Activated CD4-positive, alpha-beta T cell treated with anti-CD3 and anti-CD28 coated beads, Interleukin-2, Interleukin-6, amounts not matched to agents 100 ng/mL and 50 ng/mL, durations not matched to agents 16 hours and 8 hours (primary cell): ENCODE measurements at places on chromosomes 1 and 21.

GRCh38 chr1:15344800-15345704, 64.6 kb upstream of the EFHD2 start:
- no peak for DNase-seq

DNA sequence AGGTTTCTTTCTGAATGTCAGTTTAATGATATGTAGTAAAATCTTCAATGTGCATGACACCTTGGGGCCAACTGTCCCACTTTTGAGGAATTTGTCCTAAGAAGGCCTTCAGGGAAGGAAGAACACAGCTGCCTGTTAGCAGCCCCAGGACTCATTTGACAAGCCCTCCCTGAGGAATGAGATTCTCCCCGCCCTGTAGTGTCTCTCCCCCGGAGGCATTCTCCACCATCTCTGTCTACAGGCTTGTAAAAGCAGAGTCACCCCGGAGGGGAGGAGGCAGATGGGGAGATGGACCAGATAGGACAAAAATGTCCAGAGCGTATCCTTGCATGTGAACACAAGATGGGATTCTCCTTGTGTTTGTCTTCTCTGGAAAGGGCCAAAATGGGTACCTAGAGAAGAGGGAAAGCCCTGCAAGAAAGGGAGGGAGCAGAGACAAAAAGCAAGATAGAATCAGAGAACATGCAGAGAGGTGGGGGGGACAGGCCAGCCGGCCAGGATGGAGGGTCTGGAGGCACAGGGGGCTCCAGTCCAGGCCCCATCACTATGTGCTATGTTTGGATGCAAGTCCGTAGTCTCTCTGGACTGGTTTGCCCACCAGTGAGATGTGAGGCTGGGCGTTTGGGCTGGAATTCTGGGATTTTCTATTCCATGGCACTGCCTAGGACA, 12.0 kb upstream of the WNT3A start:
- DNase-seq, result no peak

GRCh38 chr1:94805912-94806311, 14.2 kb upstream of the SLC44A3 start:
- DNase-seq, result peak; percentile 64

GRCh38 chr1:24793447-24794129, 48.3 kb downstream of the CLIC4 start:
- DNase-seq, result no peak

- DNase-seq, result no peak
These were observed 77.0 kb downstream of the ATF6 start for GRCh38 chr1:161843156-161843555.

DNA sequence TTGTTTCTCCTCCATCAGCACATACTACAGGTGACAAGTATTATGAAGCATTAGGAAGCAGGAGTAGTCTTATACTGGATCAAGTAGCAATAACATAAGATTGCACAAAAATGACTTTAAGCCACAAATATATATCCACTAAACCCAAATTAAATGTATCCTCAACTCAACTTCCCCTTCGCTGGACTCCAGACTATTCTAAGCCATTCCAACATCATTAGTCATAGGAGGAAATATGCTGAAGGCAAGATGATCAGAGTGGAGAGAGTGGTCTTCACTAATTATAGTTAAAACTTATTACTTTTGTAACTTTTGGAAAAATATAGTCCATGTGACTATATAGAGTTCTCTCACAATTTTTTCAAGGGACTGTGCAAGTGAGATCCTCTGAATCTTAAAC, 390.7 kb upstream of the ZP4 start:
- no peak for DNase-seq

- DNase-seq, result no peak
These were observed 98.0 kb downstream of the WDR4 start for GRCh38 chr21:42781150-42781970.

DNA sequence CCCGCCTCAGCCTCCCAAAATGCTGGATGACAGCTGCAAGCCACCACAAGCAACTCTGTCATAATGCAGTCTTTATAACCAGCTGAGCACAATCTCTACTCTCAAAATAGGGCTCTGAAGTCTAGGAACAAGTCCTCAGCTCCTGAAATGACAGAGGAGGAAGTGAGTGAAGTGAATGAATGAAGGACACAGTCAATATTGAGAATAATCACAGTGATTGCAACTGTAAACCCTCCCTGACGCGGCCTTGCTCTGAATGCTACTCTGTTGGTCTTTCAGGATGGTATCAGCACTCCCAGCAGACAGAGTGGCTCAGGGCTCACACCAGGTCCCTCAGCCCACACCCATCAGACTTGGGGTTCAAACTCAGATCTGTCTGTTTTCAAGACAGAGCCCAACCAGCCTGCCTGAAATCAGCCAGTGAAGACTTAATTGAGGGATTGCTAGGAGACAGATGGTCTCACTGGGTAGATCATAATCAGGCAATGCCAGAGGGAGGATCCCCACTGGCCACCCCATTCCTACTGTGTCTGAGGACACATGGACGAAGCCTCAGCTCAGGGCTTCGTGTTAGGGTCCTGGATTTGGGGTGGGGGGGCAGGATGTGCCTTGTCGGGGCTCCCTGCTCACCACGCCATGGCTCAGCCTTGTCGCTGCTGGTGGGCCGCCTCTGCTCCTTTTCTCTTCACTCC, 20.9 kb downstream of the RNF187 start:
- no peak for DNase-seq

DNA sequence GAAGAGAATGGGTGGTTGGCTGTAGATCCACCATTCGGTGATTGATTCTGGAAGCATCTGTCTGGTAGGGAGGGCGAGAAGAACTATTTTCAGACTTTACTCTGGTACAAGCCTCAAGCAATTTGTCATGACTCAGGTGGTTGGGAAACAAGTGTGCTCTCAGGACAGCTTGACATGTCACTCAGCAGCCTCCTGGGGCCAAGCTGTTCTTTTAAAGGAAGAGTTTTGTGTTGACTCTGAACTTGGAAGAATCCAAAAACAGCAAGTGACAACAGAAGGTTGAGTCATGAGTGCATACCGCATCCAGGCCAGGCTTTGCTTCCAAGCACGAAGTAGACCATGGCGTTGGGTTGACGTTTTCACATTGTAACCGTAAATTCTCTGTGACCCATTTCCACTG, 65.9 kb downstream of the CLIC6 start:
- no peak for DNase-seq

DNA sequence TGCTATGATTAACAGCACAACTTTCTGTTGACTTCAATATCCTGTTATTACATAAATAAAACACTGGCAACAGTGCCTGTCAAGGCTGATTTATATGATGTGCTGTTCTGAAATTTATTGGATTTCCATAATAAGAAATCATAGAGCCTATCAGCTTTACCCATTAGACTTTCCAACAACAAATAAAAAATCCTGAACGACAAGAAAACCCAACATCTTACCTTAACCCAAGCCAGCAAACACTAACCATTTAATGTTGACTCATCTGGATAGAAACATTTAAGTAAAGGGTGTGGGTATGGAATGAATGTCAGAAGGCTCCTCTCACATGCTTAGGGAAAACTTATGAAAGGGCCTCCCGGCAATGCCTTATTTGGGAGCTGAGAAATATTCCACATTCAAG, 165.1 kb downstream of the SLC45A1 start:
- DNase-seq, result no peak

- no peak for DNase-seq
These were observed 30.0 kb upstream of the ROR1 start for GRCh38 chr1:63743781-63744180.

DNA sequence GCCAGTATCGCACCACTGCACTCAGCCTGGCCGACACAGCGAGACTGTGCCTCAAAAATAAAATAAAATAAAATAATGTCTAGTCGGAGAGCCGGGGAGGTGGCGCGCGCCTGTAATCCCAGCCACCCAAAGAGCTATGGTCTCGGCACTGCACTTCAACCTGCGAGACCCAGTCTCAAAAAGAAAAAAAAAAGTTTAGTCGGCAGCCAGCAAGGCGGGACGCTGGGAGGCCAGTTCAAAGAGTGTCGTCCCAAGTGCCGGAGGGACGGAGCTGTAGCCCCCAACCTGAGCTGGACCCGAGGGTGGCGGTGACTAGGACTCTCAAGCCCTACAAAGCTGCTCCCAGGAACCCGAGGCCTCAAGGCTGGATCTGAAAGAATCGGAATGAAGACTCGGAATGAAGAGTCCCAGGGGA, 632 bp upstream of the FALEC start:
- no peak for DNase-seq

- DNase-seq, result no peak
These were observed 33.6 kb downstream of the CLDN14 start for GRCh38 chr21:36446301-36446700.
